Uterus (tissue), 4 donors: ENCODE measurements at places on chromosomes 12 and 14. TPM values are rescaled to one million over a fixed set of nuclear protein-coding genes. Genes with fewer than 3 reads are reported as not detected.

GRCh38 chr12:16272222-16272621, 5.3 kb downstream of the SLC15A5 start:
- no peaks in the 10 kb centered on the region for H3K4me1 ChIP-seq
- H3K4me3 ChIP-seq = no peak overlapping the region
- H3K27me3 ChIP-seq = no peaks in the 10 kb centered on the region
- no peak overlapping the region for H3K27ac ChIP-seq

- no peak overlapping the region for H3K27ac ChIP-seq
- H3K4me3 ChIP-seq = no peak overlapping the region
- no peak for DNase-seq
- peaks cover 6% of the 10 kb centered on the region for H3K27me3 ChIP-seq
- no peaks in the 10 kb centered on the region for H3K36me3 ChIP-seq
- no peaks in the 10 kb centered on the region for H3K4me1 ChIP-seq
These were observed 46.8 kb upstream of the CISTR start for GRCh38 chr12:53798575-53798974.

GRCh38 chr12:62694116-62694515, 227.5 kb downstream of the MON2 start:
- H3K4me3 ChIP-seq = no peak overlapping the region
- no peak for DNase-seq
- no peaks in the 10 kb centered on the region for H3K4me1 ChIP-seq
- H3K36me3 ChIP-seq = no peaks in the 10 kb centered on the region

Gene RNASE2
- not detected for total RNA-seq

GRCh38 chr14:106044515-106044914, 518.1 kb downstream of the TMEM121 start:
- peaks cover 4% of the 10 kb centered on the region for H3K27me3 ChIP-seq
- no peak for DNase-seq
- no peaks in the 10 kb centered on the region for H3K4me1 ChIP-seq
- H3K4me3 ChIP-seq = no peak overlapping the region
- H3K27ac ChIP-seq = no peak overlapping the region

- H3K27me3 ChIP-seq = no peaks in the 10 kb centered on the region
- H3K27ac ChIP-seq = no peak overlapping the region
- H3K4me1 ChIP-seq = no peaks in the 10 kb centered on the region
- no peak for DNase-seq
- H3K4me3 ChIP-seq = no peak overlapping the region
These were observed 21.0 kb downstream of the ANAPC5 start for GRCh38 chr12:121331248-121331647.

- no peaks in the 10 kb centered on the region for H3K36me3 ChIP-seq
- no peak for DNase-seq
- no peaks in the 10 kb centered on the region for H3K27me3 ChIP-seq
- no peak overlapping the region for H3K27ac ChIP-seq
These were observed 105.0 kb downstream of the PLCZ1 start for GRCh38 chr12:18632848-18633247.

DNA sequence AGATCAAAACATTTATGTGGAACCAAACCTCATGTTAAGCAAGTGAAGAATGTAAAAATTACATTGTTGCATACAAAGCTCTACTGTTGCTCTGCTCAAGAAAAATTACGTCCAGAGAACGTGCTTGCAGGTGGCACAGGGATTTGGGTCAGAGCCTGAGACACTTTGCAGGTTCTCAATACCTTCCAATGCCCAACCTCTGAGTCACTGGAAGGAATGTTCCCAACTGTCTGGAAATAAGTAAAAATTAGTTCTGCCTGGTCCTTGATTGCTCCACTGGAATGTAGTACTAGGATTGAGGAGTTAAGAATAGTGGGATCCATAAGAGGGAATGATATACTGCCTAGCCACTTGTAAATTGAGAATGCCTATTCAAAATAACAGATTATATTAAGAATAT, 2.8 kb upstream of the IFNG start:
- no peaks in the 10 kb centered on the region for H3K36me3 ChIP-seq
- no peak overlapping the region for H3K4me3 ChIP-seq

Gene CFAP73
- 0.67 TPM for total RNA-seq

- DNase-seq = no peak
- H3K27ac ChIP-seq = peak overlapping the region; percentile 90
- H3K27me3 ChIP-seq = no peaks in the 10 kb centered on the region
- H3K4me3 ChIP-seq = peak overlapping the region; percentile 73
These were observed 505 bp upstream of the HEBP1 start for GRCh38 chr12:13000616-13000924.

DNA sequence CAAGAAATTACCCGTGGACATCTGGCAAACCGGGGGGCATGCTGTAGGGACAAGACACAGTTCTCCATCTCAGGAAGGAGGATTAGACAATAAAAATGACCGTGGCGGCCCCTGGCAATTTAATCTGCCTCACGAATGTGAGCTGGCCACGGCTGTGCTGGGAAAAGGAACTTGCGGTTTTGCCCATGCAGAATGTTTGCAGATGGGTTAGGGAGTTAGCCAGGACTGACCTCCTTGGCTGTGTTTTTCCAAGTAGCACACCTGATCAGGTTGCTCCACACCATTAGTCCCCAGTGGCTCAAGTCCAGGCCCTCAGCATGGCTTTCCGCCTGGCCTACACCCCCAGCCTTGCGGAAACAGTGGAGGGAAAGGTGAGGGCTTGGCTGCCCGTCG, 20.8 kb downstream of the TPCN1 start:
- DNase-seq = no peak
- peak overlapping the region; percentile 38 for H3K27ac ChIP-seq
- no peaks in the 10 kb centered on the region for H3K36me3 ChIP-seq
- H3K27me3 ChIP-seq = no peaks in the 10 kb centered on the region
- peaks cover 27% of the 10 kb centered on the region for H3K4me1 ChIP-seq

GRCh38 chr12:54409267-54409666, 9.8 kb downstream of the ITGA5 start:
- H3K27ac ChIP-seq = no peak overlapping the region
- peaks cover 12% of the 10 kb centered on the region for H3K4me1 ChIP-seq
- no peak for DNase-seq
- H3K27me3 ChIP-seq = no peaks in the 10 kb centered on the region

Gene NRL
- total RNA-seq = 1.3 TPM

- no peaks in the 10 kb centered on the region for H3K36me3 ChIP-seq
- no peaks in the 10 kb centered on the region for H3K27me3 ChIP-seq
- H3K4me3 ChIP-seq = no peak overlapping the region
- DNase-seq = no peak
These were observed 456.9 kb upstream of the TMEM132C start for GRCh38 chr12:127810041-127810440.

Gene KERA
- total RNA-seq = not detected

DNA sequence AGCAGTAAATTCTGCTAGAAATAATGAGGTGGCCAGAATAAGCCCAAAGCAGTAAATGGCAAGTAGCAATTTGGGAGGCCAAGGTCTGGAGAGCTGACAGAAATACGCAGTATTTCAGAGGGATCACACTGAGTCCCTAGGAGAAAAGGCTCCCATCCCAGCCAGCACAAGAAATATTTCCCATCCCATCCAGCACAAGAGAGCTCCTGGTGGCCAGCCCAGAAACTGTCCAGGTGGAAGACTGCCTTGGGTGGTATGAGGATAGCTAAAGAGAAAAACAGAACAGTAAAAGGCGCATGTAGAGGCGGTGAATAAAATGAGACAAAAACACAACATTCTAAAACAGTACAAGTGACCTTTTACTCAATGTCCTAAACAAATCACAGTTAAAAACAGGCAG, 120.7 kb downstream of the HECTD4 start:
- H3K4me1 ChIP-seq = no peaks in the 10 kb centered on the region
- no peaks in the 10 kb centered on the region for H3K27me3 ChIP-seq
- no peak overlapping the region for H3K27ac ChIP-seq
- no peaks in the 10 kb centered on the region for H3K36me3 ChIP-seq
- peak; percentile 17 for DNase-seq
- H3K4me3 ChIP-seq = no peak overlapping the region

GRCh38 chr12:85626001-85626783, 210.0 kb downstream of the RASSF9 start:
- no peak for DNase-seq
- no peaks in the 10 kb centered on the region for H3K36me3 ChIP-seq
- no peaks in the 10 kb centered on the region for H3K4me1 ChIP-seq
- H3K27ac ChIP-seq = no peak overlapping the region

GRCh38 chr12:96152164-96152563, 42.0 kb upstream of the ELK3 start:
- H3K27ac ChIP-seq = no peak overlapping the region
- no peak overlapping the region for H3K4me3 ChIP-seq
- no peak for DNase-seq
- no peaks in the 10 kb centered on the region for H3K27me3 ChIP-seq
- no peaks in the 10 kb centered on the region for H3K4me1 ChIP-seq

Gene ITGB7
- not detected for total RNA-seq

- H3K4me1 ChIP-seq = no peaks in the 10 kb centered on the region
- H3K4me3 ChIP-seq = no peak overlapping the region
- no peak overlapping the region for H3K27ac ChIP-seq
- no peaks in the 10 kb centered on the region for H3K36me3 ChIP-seq
These were observed 434.4 kb downstream of the RGS6 start for GRCh38 chr14:72366619-72367018.

Gene SOX5
- total RNA-seq = 69.5 TPM

- H3K27ac ChIP-seq = no peak overlapping the region
- no peaks in the 10 kb centered on the region for H3K27me3 ChIP-seq
- no peaks in the 10 kb centered on the region for H3K4me1 ChIP-seq
These were observed 136.6 kb downstream of the SSPN start for GRCh38 chr12:26331960-26332359.

Gene GPR65
- 2.4 TPM for total RNA-seq

Gene STAC3
- not detected for total RNA-seq

Gene RPL10L
- total RNA-seq = not detected

DNA sequence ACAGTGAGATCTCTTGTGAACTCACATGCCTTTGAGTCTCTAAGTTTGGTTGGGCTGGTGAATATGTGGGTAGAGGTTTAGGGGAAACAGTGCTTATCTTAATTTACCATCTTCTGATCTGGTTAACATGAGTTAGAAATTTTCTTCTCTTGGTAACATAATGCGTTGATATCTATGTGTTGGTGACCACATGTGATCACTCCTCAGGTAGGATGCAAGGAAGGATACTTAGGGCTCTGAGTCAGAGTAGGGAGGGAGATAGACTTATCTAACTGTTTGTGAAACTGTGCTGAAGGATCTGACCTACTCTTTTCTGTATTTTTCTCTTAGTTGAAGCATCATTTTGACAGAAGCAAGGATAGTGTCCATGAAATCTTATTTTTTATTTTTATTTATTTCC, 23.1 kb downstream of the FAM234B start:
- H3K36me3 ChIP-seq = no peaks in the 10 kb centered on the region
- H3K4me1 ChIP-seq = no peaks in the 10 kb centered on the region
- no peak overlapping the region for H3K27ac ChIP-seq
- H3K4me3 ChIP-seq = no peak overlapping the region

GRCh38 chr12:107402041-107403022, 283.3 kb upstream of the PWP1 start:
- H3K4me1 ChIP-seq = no peaks in the 10 kb centered on the region
- no peak overlapping the region for H3K4me3 ChIP-seq
- H3K27me3 ChIP-seq = no peaks in the 10 kb centered on the region
- no peaks in the 10 kb centered on the region for H3K36me3 ChIP-seq

GRCh38 chr12:89347325-89347829, 4.9 kb downstream of the DUSP6 start:
- H3K36me3 ChIP-seq = no peaks in the 10 kb centered on the region
- H3K27ac ChIP-seq = peak overlapping the region; percentile 42
- H3K27me3 ChIP-seq = no peaks in the 10 kb centered on the region
- no peaks in the 10 kb centered on the region for H3K4me1 ChIP-seq
- no peak overlapping the region for H3K4me3 ChIP-seq
- no peak for DNase-seq

- no peak overlapping the region for H3K4me3 ChIP-seq
- H3K27me3 ChIP-seq = no peaks in the 10 kb centered on the region
- no peaks in the 10 kb centered on the region for H3K4me1 ChIP-seq
These were observed 8.0 kb downstream of the SLC8B1 start for GRCh38 chr12:113326775-113327395.

DNA sequence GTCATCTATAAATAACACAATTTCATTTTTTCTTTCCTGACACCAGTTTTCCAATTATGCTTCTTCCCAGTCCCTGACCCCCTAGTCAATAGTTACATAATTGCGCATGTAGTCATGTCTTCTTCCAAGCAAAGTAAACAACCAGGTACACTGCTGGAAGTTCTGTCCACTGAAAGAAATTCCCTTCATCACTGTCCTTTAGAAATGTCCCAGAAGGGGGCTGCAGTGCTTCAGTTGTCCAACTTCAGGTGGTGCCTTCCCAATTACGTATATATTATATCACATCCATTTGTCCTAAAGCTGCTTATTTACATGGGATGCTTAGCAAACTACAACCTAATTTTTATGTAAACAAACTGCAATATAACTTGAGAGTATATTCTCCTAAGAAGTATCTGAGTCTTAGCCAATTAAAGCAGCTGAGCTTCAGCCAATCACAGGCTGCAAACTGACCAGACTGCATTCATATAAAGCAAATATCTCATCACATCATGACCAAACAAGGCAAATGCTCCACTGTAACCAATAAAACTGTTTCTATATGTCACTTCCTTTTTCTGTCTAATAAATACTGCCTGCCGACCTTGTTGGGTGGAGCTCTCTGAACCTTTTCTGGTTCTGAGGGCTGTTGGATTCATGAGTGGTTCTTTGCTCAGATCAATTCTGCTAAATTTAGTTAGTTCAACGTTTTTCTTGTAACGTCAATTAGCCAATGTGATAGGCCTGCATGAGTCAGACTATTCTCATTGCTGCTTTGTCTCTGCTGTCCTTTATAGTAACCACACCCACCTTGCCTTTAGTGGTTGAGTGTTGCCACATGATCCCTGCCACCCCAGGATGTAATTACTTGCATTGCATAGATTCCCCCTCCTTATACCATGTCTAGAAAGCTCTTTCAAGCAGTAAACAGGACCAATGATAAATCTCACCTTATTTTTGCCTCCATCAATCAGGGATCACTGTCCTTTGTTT, 239.3 kb downstream of the ALG10B start:
- no peaks in the 10 kb centered on the region for H3K4me1 ChIP-seq
- no peak overlapping the region for H3K27ac ChIP-seq
- no peak overlapping the region for H3K4me3 ChIP-seq
- no peak for DNase-seq
- no peaks in the 10 kb centered on the region for H3K27me3 ChIP-seq
- H3K36me3 ChIP-seq = no peaks in the 10 kb centered on the region

- H3K27me3 ChIP-seq = no peaks in the 10 kb centered on the region
- H3K36me3 ChIP-seq = no peaks in the 10 kb centered on the region
- H3K4me3 ChIP-seq = no peak overlapping the region
- no peaks in the 10 kb centered on the region for H3K4me1 ChIP-seq
- no peak overlapping the region for H3K27ac ChIP-seq
These were observed 38.2 kb upstream of the HMGA2 start for GRCh38 chr12:65786041-65786440.

DNA sequence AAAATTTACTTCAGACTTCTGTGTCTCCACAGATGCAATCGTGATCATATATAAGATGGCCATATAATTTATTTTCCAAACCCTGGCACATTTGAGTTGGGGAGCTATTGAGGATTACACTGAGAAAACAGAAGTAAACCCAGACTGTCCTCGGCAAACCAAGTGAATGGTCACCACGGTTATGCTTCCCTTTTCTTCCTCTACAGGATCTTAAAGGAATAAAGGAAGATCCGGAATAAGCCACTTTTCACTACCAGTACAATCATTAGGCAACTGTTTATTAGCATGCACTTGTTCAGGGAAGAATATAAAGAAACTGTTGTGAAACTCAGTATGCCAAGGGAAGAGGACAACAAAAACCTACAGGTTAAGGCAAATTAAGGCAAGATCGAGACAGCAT, 27.6 kb downstream of the SBNO1 start:
- no peaks in the 10 kb centered on the region for H3K4me1 ChIP-seq
- H3K27ac ChIP-seq = no peak overlapping the region
- no peak for DNase-seq
- H3K36me3 ChIP-seq = no peaks in the 10 kb centered on the region
- H3K27me3 ChIP-seq = no peaks in the 10 kb centered on the region

GRCh38 chr14:101077481-101078074, 174.1 kb upstream of the RTL1 start:
- H3K27ac ChIP-seq = no peak overlapping the region
- no peak for DNase-seq
- peaks cover 10% of the 10 kb centered on the region for H3K27me3 ChIP-seq

Gene TMEM253
- total RNA-seq = not detected

Gene FITM1
- 1.3 TPM for total RNA-seq
